ENCODE measurements at places on chromosomes 7 and 10. TPM values are rescaled to one million over a fixed set of nuclear protein-coding genes. Genes with fewer than 3 reads are reported as not detected.
A peak's percentile ranks its signal among the peaks of the same experiment; 100 is the strongest.

Gene OR6V1
- total RNA-seq: not detected

Gene PCLO
- total RNA-seq: 5.3 TPM

Gene PRKCQ
- total RNA-seq: 9.8 TPM

Gene COL26A1
- total RNA-seq: 0.58 TPM

Gene SPAG6
- total RNA-seq: not detected

Gene C10orf67
- 1.6 TPM for total RNA-seq

DNA sequence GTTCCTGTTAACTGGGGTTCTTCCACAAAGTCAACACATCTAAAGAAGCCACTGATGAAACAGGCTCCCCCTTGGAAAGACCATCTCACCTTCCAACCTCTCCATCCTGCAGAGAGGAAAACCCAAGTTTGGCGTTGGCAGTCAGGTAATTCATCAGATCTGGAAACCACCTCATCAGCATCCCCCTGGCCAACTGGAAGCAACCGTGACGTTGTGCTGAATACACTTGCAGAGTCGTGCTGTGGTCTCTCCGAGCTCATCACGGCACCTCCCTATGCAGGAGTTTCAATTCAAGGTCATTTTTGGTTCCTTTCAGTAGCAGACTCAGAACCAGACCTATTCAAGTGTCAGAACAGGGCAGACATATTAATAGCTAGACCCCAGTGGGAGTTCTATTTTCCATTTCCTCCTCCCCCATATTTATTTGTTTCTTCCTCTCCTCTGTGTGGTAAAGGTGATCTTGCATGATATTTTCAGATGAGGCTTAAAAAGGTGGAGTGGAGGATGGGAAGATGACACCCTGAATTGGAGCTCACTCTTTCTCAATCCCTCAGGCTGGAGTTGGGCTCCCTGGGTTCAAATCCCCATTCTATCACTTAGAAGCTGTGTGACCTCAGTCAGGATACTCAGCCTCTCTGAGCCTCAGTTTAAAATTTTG lies 149.1 kb upstream of the ADO start:
- DNase-seq: no peak

DNA sequence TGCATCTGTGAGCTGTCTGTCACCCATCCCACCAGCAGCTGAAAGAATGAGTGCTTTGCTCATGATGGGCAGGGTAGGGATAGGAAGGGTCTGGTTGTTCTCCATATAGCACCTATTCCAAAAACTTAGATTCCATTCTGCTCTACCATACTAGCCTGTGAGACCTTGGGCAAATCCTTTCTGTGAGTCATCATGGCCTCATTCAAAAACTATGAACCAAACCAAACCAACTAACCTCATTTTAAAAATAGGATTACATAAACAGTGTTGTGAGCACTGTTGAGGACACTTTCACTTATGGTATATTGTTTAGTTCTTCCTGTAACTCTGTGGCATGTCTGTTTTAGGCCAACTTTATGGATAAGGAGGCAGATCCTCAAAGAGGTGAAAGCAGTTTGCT lies 30.9 kb upstream of the STEAP4 start:
- DNase-seq: no peak

- no peak for DNase-seq
These were observed 16.8 kb downstream of the VWC2 start for GRCh38 chr7:49790209-49790608.

- DNase-seq: no peak
These were observed 10.4 kb downstream of the PMPCB start for GRCh38 chr7:103307503-103308231.

DNA sequence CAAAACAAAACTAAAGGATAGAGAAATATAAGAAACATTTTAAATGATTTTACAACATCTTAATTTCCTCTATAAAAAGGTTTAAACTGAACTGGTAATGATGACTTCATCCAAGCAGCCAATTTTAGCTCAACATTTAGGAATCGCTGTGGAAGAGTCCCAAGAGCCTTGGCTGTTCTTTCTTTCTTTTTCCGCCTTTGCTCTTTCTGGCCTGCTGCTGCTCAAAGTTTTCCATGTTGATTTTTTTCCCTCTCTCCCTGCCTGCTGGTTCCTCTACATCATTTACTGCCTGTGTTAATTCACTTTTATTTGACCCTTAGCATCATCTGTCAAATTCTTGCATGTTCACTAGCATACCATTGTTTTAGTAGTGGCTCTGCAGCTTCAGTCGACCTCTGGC lies 146.9 kb downstream of the EVX1 start:
- no peak for DNase-seq

DNA sequence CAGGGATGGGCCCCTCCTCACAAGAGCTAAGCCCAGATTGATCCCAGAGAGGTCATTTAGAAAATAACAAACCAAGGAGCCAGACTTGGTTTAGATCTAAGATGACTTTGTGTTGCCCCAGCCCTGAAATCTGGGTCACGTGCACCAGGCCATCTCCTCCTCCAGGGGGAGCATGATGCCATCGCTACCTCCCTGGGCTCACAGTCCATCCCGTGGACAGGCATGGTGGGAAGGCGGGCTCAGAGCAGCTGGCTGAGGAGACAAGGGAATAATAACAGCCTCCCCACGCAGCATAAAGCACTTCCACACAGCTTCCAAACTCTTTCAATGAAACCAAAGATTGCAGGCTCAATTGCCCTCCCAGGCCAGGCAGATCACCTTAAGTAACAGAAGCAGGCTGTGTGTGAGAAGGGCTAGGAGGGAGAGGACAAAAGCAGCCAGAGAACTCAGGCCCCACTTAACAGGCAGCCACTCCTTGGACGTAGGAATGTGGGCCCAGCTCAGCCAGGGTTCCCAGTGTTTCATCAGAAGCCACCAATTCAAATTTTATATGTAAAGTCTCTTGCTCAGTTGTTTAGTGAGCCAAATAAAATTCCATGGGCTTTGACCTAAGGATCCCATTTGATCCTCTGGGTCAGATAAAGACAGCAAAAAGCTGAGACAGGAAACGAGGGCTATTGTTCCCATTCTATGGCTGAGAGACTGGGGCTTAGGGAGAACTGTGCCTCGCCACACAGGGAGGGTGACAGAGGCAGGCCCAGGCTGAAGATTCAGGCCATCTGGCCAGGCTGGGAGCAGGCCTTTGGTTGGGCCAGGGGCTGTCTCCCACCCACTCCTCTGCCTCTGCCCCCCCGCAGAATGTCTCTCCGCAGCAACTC lies 100.2 kb downstream of the COL13A1 start:
- peak; percentile 71 for DNase-seq

- DNase-seq: peak; percentile 92
These were observed 161.5 kb upstream of the SH2B2 start for GRCh38 chr7:102125127-102125596.

- peak; percentile 87 for DNase-seq
These were observed 608 bp downstream of the HHEX start for GRCh38 chr10:92690211-92690914.

DNA sequence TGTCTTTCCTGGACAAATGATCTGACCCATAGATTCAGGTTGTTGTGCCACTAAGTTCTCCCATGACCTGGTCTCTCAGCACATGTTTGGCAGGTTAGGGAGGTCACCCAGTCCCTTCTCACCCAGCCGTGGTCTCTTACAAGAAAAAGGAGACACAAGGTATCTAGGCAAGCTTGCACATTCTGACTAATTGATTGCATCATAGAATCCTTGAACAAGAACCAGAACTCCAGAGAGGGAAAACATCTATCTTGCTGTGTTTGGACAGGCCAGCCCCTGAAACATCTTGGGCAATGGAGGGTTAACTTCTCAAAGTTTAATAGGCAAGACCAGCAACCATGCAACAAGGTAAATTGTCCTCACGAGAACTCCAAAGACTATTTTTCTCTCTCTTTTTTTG lies 8.5 kb upstream of the HK1 start:
- DNase-seq: no peak

DNA sequence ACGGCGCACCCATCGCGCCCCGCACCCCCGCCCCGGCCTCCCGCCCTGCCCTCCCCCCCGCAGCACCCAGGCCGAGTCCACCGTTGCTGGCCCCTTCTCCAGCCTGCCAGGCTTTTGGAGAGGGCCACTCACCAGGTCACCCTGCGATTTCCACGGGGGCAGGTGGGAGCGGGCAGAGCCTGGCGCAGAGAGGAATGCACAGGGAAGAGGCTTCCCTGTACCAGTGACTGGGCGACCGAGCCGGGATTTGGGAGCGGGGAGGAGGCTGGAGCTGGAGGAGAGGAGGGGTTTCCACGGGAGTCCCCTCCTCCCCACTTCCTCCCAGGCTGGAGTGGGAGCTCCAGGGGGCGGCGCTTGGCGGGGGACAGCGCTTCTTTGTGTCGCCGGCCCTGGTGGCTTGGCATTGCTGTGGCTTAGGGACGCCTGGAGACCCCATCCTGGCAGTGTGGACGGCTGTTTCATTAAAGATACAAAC lies 19.3 kb downstream of the TCAF1 start:
- peak; percentile 72 for DNase-seq

DNA sequence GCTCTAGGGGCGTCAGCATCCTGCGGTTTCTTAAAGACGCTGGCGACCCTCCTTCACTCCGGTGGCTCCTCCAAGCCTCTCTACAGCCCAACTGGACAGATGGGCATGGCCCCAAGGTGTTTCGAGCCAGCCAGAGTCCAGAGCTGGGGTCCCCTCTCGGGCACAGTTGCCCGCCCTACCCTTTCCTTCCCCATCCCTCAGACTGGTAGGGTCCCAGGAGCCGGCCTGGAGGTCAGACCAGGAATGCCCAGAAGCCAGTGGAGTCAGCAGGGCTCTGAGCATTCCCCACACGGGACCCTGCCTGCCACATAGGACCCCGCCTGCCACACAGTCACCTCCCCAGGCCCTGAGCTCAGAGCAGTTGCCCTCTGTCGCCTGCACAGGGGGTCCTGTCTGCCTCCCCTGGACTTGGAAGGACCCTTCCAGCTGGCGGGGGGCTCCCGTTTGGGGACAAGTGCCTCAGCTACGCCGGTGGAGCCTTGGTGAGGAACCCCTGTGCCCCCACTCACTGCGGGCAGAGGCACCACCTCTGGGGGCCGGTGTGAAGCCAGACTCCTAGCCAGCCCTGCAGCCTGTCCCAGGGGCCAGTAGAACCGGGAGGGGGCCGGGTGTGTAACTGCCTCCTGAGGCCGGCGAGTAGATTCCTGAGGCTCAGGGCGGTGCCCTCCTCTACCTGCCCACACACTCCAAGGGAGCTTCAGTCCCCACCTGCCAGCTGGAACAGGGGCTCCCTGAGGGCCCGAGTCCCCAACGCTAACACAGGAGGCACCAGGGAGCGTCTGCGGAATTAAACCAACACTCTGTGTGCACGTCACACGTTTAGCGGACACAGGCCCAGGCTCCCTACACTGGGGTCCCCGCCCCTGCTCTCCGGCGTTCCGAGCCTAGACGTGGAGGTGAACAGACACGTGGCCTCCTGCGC lies 19.4 kb upstream of the PDGFA start:
- peak; percentile 73 for DNase-seq
